ENCODE measurements at places on chromosomes 12 and 14.

GRCh38 chr12:116630762-116631161 is 71.6 kb downstream of the MAP1LC3B2 start:
- no peak for DNase-seq

GRCh38 chr12:26399381-26399780 is 204.0 kb downstream of the SSPN start:
- no peak for DNase-seq

- DNase-seq, result no peak
These were observed 541.8 kb upstream of the FBXO33 start for GRCh38 chr14:39974036-39974435.

DNA sequence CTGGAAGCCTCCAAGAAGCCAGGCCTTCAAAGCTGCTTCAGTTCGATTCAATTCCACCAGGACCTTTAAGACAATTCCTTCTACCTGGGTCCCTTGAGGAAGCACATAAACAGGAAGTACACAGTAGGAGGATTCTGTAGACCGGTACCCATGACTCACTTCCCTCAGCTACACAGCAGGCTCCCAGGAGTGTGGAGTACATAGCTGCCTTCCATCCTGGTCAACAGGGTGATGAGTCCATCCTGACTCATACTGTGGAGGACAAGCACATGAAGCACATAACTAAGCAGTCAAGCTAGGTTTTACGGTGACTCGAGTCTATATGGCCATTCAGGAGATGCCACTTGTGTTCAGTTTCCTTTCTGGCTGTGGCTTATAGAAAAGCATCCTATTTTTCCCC is 197.6 kb upstream of the RBM19 start:
- DNase-seq, result peak; percentile 69

DNA sequence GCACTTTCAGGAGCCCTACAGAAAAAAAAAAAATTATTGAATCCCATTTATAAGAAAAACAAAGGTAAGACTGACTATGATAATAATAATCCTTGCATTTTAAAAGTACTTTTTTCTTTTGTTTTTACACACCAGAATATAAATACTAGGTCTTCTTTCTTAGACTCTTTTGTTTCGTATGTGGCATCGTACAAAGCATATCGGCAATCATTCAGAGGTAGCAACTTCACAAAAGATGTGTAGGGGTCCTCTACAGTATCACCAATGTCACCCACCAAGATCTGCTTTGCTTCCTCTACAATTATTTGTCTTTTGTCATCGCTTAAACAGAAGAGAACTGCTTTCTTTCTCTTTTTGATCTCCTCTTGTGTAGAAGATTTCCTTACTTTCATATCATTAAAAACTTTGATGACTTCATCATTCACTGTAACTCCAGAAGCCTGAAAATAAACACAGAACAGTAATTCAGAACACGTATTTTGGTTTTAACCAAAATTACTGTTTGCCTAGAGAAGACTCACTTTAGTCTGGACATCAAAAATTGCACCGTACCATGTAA is 1.2 kb downstream of the CFL2 start:
- no peak for DNase-seq

GRCh38 chr12:111444314-111444924 is 38.7 kb downstream of the SH2B3 start:
- DNase-seq, result peak; percentile 89

GRCh38 chr14:105209646-105210045 is 28.5 kb upstream of the NUDT14 start:
- DNase-seq, result no peak

DNA sequence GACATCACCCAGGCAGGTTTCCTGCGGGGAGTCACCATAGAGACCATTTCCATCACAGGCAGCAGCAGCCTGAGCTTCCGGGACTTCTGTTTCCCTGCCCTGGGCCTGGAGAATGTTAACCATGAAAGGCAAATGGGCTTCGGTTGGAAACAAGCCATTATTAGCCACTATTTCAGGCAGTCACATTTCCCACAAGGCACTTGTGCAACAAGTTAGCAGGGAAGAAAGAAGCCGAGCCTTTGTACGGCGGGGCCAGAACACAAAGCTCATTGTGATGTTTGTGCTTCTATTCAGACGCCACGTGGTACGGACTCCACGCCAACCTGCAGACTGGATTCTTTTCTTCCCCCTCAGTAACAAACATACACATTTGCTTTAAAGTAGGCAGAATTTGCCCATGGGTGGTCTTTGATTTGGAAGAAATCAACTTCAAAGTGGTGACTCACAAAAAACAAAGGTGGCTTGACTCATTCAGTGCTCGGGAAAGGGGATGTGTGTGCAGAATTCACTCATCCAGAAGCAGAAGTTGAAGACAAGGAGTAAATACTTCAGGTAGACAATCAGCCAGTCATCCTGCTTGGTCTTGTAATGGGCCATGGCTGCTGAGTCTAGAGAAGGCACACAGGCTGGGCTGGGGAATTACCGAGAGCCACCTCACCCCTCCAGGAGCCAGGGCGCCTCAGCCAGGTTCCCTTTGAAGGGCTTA is 154.2 kb upstream of the PRMT8 start:
- peak; percentile 90 for DNase-seq

GRCh38 chr12:12716151-12716792 is 896 bp upstream of the CDKN1B start:
- DNase-seq, result peak; percentile 57

- peak; percentile 55 for DNase-seq
These were observed 324 bp upstream of the HOXC9 start for GRCh38 chr12:53999559-54000115.

DNA sequence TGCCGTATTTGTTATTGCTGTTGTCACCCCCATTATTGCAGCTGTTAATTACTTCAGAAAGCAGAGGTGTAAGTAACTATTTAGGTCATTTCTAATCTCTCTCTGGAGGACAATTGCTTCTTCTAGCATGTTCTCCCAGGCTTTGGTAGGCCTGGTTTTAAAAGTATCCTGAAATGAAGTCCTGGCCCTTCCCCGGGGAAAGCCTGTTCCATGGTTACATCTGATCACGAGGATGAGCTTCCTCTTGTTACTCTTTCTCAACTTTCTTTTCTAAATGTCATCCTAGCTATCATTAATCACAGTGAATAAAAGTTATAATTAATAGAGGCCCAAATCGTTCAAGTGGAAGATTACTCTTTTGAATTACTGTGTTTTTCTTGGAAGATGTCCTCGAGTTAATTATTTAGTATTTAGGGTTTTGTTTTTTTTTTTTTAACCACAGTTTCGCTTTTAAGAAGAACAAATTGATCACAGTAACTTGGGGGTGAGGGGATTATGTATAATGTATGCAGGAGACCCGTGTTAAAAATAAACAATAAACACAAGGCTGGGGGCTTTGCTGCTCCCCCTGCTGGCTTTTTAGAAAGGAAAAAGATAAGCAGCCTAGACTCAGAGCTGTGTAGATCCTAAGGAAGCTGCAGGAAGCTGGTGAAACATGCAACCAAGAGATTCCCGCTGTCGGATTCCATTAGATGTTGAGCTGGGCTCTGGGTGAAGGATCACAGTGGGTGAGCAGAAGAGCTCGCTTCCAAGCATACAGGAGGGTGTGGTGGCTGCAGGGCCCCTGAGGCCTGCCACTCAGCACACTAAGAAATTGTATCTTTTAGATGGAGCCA is 420.1 kb downstream of the FUT8 start:
- no peak for DNase-seq

GRCh38 chr12:65638324-65638723 is 186.0 kb upstream of the HMGA2 start:
- DNase-seq, result no peak

- DNase-seq, result no peak
These were observed 10.5 kb downstream of the ZBTB1 start for GRCh38 chr14:64515053-64515452.

- no peak for DNase-seq
These were observed 62.7 kb downstream of the FBXO34 start for GRCh38 chr14:55333711-55334485.

GRCh38 chr14:60204843-60205774 is 39.9 kb upstream of the DHRS7 start:
- DNase-seq, result no peak

GRCh38 chr14:21070083-21070609 is at the start of gene ARHGEF40:
Gene ARHGEF40 (plus strand): TSS chr14:21070304. CDS start chr14:21070397, 93 bp downstream.
- peak; percentile 26 for DNase-seq

DNA sequence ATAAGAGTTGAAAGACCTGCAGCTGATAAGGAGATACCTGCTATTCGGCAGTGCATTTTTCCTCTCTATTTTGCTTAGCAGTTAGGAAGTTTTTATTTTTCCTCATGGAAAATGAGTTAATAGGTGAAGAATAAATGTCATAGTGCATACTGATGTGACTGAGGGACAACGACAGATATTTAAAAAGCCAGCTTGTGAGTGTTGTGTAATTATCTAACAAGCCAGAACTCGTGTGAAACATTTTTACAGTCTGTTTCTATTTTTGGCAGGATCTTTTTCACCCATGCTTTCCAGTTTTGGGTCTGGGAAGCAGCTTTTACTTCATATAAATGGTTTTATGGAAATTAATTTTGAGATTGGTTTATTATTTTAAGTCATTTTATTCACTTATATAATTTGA is 2.9 kb downstream of the FBXO34 start:
- no peak for DNase-seq

DNA sequence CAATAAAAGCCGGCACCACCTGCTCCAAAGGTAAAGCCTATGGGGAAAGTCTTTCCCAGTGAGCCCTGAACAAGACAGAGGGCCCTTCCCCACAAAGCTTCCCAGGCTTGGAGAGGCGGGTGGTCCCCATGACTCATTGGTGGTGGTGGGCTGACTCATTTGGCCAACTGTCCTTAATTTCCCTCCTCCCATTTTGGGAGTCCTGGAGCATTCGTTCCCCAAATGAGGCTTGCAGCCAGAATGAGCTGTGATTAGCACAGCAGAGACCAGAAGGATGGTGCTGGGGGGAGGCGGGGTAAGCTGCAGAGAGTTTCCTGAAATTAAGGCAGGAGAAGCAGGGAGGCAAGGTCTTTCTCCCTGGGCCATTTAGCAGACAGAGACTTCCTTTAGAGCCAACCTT is 241.7 kb downstream of the DPF3 start:
- DNase-seq, result no peak

DNA sequence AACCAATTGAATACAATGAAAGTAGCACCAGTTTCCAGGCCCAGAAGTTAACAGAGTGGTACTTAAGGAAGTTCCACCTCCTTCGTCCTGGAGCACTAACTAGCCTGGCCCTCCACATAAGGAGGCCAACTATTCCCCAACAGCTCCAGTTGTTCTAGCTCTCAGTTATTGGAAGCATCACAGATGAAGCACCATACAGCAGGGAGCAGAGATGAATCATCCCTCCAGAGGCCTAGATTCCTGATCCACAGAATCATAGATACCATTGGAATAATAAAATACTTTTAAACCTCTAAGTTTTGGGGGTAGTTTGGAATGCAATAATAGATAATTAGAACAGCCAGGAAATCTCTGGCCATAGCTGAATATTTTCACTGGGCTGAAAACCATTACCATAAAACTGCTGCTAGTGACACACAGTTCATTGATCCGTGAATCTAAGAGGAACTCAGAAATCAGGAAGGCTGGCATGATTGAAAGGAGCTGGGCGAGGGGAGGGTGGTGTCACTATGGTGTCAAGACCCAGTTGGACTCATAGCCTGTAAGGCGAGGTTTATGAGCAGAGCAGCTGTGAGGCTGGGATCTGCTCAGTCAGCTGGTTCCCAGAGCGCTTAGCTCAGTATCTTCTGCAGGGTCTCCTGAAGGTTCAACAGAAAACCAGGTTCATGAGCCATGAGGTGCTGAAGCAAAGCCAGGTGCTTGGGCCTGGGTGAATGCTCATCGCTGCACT is 371.4 kb upstream of the TMTC1 start:
- no peak for DNase-seq

DNA sequence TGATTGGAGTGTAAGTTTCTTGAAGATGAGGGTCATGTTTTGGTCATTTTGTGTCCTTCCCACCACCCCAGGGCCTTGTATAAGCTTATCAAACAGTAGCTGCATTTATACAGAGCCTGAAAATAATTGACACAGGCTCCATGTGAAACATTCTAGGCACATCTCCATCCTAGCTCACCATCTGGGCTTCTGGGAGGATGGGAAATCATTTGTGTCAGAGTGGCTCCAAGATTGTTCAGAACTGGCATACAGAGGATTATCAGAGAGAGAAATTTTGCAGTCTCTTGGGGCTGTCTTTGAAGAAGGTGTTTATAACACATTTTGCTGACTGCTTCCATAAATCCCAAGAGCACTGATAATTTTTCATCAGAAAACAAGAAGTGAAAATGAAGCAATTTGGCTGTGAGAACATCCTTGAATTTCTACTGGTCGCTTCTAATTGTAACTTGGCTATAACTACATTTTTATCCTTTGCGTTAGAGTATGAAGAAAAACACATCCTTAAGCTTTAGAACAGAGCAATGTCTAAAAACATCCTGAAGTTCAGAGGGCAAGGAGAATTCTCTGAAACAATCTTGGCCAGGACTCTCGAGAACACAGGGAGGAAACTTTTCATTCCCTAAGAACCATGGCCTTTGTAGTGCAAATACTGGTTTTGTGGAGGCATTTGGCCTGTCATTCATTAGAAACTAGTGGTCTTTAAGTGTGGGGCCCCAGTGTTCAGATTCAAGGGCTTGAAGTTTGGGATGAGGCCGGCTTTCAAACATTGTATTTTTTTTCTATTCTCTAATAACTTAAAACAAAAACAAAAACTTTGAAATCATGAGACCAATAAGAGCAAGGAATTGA is 151.1 kb downstream of the DACT1 start:
- DNase-seq, result no peak

- DNase-seq, result no peak
These were observed 73.4 kb upstream of the DDHD1 start for GRCh38 chr14:53226553-53226952.

DNA sequence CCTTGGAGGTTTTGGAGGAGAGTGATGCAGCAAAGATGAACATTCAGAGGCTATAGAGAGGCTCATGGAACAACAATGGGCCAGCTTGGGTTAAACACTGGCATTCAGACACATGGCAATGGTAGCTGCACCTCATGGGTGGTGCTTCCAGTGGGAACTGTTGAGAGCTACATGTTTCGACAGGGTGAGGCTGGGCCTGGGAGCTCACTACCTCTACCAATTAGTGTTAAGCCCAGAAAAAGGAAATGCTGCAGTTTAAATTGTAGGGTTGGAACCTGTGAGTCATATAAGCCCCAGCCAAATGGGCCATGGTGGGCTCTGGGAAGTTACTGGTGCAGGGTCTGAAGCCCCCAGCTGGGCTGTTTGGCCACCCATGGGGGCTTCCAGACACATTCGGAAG is 279.7 kb downstream of the ZFP36L1 start:
- no peak for DNase-seq

DNA sequence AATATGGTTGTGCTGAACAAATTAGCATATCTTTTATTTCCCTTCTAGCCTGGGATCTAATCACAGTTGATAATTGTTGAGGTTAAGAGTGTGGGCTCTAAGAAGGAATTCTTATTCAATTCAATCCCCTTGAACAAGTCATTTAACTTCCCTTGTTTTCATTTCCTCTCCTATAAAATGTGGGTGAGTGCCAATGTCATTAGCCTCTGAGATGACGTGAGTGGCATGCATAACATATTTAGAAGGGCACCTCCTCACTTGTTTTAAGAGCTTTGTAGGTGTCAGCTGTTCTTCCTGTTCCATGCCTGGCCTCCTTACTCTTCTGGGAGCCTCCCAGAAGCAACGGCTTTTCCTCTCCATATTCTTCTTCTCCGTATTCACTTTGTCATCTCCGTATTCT is 155.4 kb upstream of the NEDD1 start:
- no peak for DNase-seq

Data from SW480 (cell line).